ENCODE measurements at places on chromosomes 13 and 19.

- DNase-seq: no peak
Observed at GRCh38 chr13:114264886-114265611, 16.4 kb upstream of the UPF3A start.

DNA sequence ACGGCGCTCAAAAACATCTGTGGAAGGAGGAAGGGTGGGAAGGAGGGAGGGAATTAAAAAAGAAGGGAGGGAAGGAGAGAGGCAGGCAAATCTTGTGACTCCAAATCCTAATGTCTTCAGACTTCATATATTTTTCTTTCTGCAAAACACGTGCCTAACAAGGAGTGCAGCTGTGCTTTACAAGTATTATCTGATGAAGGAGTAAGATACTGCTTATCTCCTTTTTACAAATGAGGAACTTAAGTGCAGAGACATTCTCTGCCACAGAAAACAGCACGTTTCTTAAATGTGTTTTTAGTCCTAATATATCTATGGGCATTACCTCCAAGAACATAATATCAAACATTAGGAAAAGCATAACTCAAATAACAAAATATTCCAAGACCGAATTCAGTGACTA lies 6.5 kb downstream of the FLT3 start:
- DNase-seq: peak; percentile 76

DNA sequence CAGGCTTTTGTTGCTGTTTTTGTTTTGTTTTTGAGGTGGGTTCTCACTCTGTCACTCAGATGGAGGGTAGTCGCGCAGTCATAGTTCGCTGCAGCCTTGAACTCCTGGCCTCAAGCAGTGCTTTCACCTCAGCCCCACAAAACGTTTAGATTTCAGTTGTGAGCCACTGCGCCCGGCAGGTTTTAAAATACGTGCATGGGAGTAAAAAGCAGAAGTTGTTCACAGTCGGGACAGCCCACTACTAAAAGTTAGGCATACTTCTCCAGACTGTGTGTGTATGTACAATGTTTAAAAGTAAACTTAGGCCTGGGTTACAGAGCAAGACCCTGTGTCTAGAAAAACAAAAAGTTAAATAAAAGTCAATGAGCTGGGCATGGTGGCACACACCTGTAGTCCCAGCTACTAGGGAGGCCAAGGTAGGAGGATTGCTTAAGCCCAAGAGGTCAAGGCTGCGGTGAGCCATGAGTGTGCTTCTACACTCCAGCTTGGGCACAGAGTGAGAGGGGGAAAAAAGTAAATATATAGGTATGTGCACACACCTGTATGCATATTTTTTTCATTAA lies 6.1 kb downstream of the SAFB start:
- DNase-seq: peak; percentile 73

DNA sequence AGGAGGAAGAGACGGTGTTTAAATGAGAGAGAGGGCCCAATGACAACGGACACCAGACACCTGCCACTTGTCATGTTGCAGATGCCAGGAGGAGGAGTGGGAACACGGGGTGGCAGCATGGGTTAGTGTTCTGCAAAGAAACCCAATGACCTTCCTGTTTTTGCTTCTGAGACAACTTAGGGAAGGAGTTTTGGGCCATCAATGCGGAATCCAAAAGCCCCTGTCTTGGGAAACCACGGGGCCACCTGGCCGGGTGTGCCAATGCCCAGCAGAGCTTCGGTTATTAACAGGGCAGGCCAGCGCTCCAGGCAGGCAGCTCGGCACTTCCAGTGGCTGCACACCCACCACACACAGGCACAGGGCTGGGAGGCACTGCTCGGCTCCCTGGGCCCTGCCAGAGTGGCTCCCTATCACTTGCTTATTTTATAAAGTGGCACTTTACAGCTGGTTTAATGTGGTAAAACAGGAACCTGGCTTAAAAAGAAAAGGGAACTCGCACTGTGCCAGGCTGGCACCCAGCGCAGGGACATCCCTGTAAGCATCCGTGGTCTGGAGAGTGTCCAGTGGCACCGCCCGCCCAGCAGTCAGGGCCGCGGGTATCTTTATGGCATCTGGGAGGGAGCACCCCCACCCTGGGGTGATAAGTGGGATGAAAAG lies 19.1 kb downstream of the ELL start:
- DNase-seq: no peak

DNA sequence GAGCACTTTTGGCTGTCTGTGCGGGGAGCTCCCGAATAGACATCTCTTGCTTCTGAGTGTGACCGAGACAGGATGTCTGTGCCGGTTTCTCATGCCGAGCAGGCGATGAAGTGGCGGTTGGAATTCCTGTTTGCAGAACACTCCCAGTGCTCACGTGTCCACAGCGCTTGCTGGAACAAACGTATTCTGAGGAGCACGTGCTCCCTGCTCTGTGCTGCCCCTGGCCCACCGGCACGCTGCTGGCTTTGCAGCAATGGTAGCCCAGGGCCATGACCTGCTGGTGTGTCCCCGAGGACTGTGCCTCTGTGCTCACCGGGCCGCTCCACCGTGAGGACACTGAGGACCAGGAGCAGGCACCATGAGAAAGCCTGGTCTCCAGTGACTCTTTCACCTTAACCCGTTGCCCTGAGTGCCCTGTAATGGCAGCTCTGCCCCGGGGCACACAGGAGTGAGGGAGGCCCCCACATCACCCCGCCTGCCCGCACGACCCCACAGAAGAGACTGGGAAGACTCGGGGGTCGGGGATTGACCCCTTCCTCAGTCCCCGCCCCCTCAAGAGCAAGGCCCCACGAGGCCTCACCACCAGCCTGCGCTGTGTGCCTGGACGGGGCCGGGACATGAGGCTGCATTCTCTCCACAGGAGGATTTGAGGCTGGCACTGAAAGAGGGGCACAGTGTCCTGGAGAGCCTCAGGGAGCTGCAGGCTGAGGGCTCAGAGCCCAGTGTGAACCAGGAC lies 40.0 kb upstream of the F7 start:
- DNase-seq: no peak

DNA sequence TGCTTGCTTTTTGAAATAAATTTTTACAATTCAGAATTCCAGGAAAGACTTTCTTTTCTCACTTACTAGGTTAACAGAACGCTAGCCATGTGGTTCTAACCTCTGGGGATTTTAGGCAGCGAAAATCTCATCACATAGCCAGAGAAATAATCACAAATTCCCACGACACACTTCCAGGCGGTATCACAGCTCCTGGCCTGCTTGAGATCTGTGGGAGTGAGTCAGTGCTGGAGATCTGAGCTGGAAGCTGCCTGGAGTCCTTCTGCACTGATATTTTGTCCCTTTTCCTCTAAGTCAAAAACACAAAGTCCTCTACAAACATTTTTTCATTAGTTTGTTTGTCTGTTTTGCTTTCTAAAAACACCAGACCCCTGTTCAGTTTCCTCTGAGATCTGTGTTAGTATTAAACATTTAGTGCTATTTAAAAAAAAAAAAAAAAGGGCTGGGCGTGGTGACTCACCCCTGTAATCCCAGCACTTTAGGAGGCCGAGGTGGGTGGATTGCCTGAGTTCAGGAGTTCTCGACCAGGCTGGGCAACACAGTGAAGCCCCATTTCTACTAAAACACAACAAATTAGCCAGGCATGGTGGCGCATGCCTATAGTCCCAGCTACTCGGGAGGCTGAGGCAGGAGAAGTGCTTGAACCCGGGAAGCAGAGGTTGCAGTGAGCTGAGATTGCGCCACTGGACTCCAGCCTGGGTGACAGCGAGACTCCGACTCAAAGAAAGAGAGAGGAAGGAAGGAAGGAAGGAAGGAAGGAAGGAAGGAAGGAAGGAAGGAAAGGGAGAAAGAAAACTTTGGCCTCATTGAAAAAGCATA lies 12.2 kb upstream of the UBE2L5 start:
- no peak for DNase-seq

DNA sequence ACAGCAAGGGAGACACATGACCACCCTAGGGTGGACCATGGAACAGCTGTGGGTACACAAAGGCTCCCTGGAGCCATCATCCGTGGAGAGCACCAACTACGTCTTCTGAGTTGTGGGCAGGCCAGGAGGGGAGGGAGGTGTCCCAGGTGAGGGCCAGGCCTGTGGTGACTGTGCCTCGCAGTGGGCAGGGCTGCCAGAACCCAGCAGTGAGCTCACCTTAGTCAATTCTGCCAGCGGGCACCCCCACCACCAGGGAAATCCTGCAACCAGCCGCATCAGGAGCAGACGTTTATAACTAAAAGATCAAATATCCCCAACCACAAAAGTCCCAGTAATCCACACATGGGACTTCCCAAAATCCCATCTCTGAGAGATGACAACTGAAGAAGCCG lies 19.6 kb downstream of the ELL start:
- no peak for DNase-seq

DNA sequence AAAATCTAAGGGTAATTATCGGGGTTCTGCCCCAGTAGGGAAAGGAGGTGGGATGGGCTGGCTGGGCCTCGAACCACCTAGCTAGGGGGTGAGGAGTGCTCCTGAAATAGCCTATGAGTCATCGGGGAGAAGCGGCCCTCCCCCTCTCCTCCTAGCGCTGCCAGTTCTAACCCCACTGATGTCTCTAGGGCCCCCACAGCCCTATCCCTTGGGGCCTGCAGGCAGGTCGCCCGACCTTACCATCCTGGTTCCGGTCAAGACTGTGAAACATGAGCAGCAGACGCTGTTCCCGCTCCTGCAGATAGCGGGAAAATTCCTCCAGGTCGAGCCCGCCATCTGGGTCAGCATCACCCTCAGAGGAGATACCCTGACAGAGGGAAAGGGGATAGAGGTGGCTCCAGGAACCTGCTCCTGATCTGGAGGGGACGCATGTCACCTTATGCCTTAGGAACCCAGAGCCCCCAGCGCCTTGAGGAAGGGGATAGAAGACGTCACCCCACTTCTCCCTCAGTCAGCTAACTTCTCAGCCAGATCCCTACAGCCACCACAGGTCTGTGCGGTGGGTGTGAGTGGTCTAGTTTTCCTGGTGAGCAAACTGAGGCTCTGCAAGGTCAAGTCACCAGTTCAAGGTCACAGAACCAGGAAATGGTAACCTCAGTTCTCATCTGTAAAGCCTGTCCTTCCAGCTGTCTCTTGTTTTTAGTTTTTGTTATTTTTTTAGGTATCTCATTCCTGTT lies 1.5 kb downstream of the SLC25A23 start:
- no peak for DNase-seq

DNA sequence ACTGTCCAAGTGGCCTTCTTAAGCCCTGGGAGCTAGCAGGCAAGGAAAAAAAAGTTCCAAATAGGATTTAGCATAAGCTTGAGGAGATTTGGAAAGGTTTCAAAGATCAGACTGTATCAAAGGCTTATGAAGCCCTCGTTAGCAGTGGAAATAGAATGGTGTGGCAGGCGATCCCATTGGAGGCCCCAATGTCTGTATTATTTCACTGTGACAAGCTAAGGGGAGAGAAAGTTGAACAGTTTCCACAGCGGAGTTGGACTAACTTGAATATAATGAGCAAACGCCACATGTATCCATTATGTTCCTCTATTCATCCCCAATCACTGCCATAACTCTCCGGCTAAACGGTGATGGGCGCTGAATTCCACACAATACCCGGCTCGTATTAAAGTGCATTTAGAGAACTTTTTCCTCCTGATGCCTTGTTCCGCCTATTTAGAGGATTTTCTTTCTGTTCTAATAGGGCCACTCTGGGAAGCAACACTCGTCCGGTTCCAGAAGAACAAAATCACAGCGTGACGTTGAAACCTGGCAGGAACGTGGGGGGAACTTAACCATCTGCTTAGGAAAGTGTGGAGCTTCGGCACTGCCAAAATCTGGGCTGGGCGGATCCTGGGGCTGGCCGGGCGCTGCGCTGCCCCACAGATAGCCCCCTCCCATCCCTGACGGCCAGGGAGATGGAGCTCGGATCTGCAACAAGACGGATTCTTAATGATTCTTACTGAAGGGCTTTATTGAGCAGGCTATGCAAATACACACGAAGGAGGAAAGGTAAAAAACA lies 1.0 kb upstream of the PCDH8 start:
- no peak for DNase-seq

DNA sequence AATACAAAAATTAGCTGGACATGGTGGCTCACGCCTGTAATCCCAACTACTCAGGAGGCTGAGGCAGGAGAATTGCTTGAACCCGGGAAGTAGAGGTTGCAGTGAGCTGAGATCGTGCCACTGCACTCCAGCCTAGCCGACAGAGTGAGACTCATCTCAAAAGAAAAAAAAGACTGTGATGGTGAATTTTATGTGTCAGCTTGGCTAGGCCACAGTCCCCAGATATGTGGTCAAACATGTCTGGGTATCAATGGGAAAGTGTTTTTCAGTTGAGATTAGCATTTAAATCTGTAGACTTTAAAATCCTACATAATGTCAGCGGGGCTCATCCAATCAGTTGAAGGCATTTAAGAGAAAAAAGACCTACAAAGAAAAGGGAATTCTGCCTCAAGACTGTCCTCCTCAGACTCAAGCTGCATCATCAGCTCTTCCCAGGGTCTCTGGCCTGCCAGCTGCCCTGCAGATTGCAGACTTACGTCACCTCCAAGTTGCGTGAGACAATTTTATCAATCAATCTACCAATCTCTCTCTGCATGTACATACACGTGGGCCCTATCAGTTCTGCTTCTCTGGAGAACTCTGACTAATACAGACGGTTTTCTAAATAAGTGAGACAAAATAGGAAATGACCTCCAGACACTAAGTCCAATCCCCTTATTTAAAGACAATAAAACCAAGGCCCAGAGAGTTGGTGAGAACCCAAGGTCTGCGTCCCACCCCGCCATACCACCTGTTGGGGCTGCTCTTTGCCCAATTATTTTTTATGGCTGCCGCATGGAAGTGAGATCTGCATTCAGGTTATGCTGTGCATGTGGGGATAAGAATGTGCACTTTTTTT lies 99.2 kb downstream of the ABCC4 start:
- peak; percentile 92 for DNase-seq
